ENCODE measurements at places on chromosomes 12 and 14.

GRCh38 chr12:116106870-116107269 is 170.6 kb downstream of the MED13L start:
- no peak for DNase-seq

DNA sequence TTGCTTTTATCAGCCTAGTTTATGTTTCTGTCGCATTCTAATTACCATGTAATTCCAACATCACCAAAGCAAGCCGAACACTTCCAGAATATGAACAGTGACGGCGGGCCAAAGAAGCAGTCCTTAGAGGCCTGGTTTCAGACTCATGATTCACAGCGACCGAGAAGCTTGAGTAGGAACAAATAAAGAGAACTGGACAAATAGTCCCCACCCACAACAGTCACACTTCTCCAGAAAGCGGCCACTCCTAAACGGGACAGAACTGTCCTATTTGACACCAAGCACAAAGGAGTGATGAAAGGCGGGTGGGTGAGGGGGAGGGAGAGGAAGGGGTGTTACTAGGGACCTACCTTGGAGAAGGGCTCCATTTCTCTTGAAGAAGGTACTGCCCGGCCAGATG is 136.4 kb downstream of the FOXN3 start:
- no peak for DNase-seq

GRCh38 chr12:11868027-11868426 is 202.7 kb upstream of the BCL2L14 start:
- no peak for DNase-seq

DNA sequence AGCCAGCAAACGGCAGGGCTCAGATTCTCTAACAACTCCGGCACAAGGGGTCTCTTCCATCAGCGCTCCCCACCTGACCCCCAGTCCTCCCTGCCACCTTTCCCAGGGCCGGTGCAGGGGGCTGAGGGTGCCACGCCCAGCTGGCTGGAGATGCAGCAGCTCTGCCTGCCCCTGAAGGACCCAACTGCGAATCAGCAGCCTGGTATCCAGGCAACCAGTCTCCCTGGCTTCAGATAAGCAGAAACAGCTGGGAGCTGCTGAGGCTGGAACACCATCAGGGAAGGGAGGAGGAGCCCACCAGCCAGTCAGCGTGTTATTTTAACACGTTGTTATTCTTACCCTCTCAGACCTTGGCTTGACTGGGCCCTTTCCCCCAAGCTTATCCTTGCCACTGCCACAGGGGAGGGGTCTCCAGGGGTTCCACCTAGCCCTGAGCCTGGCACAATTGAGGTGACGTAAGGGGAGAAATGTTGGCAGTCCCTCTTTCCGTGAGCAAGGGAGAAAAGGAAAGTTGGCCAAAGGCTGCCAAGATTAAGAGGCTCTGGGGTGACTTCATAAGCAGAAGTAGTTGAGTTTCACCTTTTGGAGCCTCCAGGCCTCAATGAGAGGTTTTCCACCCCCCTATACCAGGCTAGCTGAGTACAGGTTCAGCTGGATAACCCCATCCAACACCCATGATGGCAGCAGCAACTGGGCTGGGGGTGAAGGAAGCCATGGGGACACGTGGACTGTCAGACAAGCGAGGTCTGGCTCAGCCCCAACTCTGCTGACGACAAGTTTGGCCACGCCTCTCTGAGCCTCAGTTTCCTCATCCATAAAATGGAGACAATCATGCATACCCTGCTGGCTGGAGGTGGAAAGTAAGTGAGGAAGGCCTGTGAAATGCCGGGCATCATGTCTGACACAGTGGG is 91.1 kb downstream of the IRF2BPL start:
- DNase-seq: peak; percentile 90

GRCh38 chr12:21618566-21618965 is 13.9 kb upstream of the GYS2 start:
- no peak for DNase-seq

DNA sequence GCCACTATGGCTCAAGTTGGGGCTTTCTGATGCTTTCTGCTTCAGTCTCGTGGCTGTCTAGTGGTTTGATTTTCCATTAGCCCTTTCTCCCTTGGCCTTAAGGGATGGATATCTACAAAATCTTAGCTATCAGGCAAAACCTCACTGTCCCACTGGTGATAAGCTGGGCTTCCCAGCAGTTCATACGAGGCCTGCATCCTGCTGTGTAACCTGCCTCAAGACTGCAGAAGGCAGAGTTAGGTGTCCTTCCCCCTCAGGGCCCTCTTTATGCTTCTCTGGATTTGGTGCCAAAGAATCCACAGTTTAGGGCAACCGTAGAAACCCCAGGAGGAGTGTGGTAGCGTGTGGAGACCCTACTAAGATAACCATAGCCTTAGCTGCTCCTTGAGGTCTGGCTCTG is 38.9 kb downstream of the ETV6 start:
- no peak for DNase-seq

- DNase-seq: no peak
Measured at GRCh38 chr14:100654814-100655740, 67.9 kb upstream of the BEGAIN start.

- no peak for DNase-seq
Measured at GRCh38 chr14:69650948-69651369, 39.6 kb downstream of the SUSD6 start.

DNA sequence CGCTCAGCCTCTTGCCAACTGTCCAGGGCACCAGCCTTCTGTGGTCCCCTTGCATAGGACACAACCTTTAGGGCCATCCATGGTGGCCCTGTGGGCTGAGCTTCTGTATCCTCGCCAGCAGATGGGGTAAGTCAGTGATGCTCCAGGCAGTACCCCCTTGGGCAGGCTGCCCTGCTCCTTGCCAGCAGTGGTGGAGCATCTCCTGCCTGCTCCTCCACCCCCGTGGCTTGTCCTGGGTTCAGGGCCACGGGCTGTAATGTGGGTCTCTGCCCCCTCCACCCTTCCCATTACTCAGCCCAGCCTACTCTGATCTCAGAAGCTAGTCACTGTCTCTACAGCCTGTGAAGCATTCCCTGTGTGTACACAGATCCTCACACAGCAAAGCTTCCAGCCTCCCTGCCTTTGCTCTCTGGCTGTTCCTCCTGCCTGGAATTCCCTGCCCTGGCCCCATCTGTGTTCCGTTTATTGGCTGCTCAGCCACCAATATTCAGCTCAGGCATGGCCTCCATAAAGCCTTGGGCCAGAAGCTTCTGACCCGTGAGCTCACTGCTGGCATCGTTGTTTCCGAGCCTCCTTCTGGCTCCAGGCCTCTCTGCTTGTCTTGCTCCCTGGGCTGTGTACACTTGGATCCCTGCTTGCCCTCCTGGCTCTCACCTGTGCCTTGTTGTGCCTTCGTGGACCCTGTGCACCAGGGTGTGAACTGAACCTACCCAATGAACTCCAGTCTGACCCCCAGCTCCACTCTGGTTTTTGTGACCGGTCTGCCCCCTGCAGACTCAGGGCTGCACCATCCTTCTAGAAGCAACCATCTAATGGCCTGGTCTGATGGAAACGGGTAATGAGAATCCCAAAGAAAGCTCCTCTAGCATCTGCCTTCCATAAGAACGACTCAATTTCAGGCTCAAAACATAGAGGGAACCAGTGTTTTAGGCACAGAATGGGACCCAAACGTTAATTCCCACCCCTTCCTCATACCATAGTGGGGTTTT is 177.0 kb upstream of the PRMT8 start:
- no peak for DNase-seq

GRCh38 chr14:100386121-100386520 is 63.0 kb downstream of the SLC25A47 start:
- DNase-seq: peak; percentile 66

- DNase-seq: no peak
Measured at GRCh38 chr12:85058339-85058738, 22.2 kb downstream of the LRRIQ1 start.

DNA sequence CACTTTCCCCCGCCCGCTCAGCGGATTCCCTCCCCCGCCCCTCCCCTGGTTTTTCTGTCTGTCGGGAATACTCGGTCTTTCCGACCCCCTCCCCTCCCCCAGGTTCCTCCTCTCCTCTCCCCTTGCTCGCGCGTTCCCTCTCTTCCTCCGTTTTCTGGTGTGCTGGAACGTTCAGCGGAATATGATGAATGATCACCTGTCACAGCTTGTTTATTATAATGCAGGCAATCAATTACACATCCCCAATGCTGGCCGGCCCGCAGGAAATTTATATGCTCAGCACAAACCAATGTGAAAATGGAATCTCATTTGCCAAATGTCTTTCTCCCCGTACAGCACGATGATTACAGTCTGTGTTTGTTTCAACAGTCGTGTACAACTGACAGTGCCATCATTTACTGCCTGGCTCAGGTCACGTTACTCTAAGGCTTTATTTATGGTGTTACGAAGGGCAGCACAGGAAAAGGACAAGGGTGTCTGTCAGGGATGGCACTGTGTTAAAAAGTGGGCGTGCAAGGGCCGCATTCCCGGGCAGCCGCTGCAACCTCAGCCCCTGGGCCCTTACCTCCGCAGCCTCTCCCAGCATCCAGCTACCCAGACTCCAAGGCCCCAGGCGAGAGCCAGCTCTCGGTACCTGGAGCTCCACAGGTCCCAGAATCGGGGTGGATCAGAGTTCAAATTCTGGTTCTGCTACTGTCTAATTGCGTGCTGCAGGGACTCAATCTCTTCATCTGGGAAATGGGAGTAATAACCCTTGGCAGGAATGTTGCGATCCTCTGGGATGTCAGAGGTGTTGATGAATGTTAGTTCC is 24.7 kb upstream of the MAP1LC3B2 start:
- peak; percentile 71 for DNase-seq

DNA sequence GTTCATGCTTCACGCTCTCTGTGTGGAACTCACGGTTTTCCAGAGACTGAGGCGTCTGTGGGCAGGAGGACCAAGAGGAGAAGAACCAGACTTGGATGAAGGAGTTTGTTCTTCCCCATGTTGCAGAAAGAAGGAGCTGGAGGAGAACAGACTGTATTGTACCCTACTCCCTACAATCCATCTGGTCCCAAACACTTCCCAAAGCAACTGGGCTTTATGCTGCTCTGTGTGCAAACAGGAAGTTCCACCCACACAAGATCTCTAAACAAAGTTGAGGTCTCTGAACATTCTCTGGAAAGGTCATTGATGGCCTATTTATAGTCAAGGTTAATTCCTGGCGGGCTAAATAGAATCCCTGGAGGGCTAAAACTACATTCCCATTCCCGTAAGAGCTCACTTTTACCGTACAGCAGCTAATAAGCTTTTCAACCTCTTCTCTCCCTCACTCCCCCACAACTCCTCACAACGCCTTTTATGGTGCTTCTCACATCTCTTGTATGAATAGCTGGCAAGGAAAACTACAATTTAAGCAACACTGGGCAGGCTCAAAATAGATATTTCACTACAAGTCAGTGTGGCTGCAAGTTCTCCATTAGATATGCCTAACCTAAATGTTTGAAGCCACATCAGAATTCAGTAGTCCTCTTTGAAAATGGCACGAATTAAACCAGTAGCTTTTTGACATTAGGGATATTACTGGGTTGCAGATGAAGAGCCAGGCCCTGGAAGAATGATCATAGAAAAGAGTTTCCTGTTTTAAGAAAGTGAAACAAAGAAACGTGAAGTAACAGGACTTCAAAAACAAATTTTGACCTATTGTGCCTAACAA is at the start of gene A2M:
A2M (minus strand) TSS at position 189 of the 829 bp plus-strand sequence; CDS start at position 119, 70 bp downstream.
- peak; percentile 1 for DNase-seq

DNA sequence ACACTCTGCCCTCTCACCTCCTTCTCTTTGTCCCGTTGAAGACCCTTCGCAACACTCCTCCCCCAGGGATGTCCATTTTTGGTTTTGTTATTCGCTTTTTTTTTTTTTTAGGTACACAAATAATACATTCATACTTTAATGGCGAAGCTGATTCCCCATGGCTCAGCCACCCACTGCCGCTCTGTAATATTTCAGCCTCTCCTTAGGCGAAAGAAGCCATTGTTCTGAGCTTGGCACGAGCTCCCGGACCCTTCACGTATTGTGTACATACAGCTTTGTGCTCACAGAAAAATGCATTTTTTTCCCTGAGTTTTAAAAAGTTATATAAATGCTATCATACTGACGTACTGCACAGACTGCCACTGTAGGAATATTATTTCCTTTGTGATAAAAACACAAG is 115.0 kb downstream of the TMEM132C start:
- DNase-seq: no peak

GRCh38 chr12:23431006-23431405 is 518.5 kb downstream of the SOX5 start:
- DNase-seq: no peak

DNA sequence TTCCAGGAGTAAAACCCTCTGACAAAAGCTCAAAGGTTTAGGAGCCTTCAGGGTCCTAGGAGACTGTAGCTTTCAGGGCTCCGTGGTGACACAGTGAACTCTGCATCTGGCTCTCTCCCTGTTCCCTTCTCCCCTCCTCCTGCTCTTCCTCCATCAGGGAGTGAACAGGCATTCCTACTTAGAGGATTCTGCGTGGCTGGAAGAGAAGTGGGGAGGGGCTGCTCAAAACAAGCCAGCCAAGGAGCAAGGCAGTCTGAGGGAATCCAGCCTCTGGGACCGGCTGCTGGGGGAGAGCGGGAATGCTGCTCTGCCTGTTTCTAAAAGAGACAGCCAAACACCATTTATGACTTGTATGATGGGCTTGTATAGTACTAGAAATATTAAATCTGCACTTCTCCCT is 49.5 kb downstream of the RBMS2 start:
- DNase-seq: peak; percentile 35

GRCh38 chr12:65663648-65664047 is 160.6 kb upstream of the HMGA2 start:
- DNase-seq: no peak

GRCh38 chr14:63438065-63438757 is 105.0 kb downstream of the PPP2R5E start:
- DNase-seq: peak; percentile 97

DNA sequence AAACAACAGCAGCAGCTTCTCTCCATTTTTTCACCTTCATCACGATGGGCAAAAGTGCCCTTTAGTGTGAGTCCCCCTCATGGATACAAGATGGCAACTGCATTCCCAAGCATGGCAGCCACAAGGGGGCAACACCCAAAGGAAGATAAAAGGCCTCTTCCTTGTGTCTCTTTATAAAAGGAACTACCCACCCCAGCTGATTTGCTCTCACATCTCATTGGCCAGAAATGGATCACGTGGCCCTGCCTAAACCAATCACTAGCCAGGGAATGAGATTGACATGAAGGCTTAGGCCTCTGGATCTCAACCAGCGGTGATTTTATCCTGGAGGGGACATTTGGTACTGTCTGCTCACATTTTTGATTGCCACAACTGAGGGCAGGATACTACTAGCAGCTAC is 21.9 kb upstream of the IFT81 start:
- peak; percentile 76 for DNase-seq

- peak; percentile 62 for DNase-seq
Measured at GRCh38 chr14:87892763-87893162, 100.2 kb downstream of the GALC start.

DNA sequence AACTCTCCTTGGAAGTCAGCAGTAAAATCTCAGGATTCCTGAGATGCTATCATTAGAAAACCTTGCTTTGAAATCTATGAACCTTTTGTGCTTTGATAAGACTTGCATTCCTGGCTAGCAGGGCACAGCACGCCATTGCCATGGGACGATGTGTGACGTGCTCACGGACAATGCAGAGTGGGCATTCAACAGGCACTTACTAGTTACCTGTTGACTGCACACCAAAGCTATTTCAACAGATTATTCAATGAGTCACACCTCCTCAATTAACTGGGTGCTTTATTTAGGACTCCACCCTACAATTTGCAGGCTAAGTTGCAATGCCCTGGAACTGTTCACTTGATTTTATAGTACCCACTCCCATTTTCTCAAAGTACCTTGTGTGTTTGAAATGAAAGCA is 11.3 kb downstream of the NOS1 start:
- no peak for DNase-seq
